ENCODE measurements at places on chromosomes 1 and 21.
A peak's percentile ranks its signal among the peaks of the same experiment; 100 is the strongest.

GRCh38 chr1:18676332-18676781 is 45.7 kb downstream of the PAX7 start:
- DNase-seq, result no peak

DNA sequence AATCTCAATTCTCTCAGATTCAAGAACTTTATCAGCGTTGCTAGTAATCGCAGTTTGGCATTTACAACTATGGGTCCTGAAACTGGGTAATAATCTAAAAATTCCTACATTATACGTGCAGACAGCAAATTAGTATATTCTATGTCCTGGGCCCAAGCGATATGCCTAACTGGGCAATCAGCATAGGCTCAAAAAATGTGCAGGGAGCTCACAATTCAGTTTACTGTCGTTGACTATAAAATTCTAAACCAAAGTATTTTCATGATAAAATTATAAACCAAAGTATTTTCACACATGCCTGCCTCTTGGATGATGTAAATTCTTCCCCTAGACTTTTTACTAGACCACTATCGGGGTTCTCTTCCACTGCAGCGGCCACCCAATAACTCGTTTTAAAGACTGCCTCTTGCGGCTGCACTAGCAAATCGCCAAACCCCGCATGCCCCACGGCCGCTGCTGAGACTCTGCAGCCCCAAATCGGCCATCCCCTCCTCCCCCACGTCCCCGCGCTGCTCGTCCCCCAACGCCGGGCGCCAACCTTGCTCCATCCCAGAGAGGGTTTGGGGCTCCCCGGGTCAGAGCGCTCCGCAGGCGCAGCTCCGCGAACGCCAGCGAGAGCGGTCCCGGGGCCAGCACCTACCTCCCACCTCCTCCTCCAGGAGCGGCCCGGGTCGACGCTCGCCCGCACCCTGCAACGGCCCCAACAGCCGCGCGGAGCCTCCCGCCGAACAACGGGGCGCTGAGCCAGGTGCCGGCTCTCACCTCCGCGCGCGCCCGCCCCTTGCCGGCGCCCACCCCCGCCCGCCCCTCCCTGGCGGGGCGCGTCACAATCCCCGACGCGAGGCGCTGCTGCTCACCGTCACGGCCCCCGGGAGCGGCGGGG is 506 bp downstream of the SSX2IP start:
- DNase-seq, result peak; percentile 7

GRCh38 chr21:17925899-17926298 is 106.7 kb upstream of the C21orf91 start:
- DNase-seq, result no peak

DNA sequence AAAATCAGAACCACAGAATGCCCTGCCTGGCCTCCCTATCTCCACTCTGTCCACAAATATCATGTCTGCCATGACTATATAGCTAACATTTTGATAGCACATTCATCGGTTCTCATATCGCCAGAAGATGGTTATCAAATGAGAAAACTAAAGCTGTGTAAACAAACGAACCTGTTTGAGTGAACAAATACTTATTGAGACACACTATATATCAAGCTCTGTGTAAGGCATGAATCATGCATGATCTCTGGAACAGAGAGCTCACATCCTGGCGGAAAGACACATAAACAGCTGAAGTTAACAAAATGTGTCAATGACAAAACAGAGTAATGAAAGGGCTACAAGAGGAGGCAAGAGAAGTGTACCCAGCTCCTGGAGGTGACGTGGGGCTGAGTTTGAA is 13.1 kb downstream of the KCND3 start:
- no peak for DNase-seq

- DNase-seq, result no peak
Measured at GRCh38 chr21:42387164-42387563, 8.7 kb downstream of the TMPRSS3 start.

- no peak for DNase-seq
Measured at GRCh38 chr1:50603274-50604271, 180.3 kb upstream of the DMRTA2 start.

DNA sequence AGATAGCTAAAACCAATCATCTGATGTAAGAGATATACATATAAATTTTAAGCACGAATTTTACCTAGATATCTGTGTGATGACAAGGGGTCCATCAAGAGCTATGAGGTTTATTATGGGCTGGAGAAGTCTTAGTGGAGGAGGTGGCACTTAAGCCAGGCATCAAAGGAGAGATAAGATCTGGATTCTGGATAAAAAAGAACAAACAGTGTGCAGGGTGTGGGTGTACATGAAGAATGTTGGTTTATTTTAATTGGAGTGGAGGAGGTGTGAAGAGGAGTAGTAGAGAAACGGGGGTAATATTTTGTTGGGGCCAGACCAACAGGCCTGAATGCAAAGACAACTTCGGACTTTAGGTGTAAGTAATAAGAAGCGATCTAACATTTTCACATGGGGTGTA is 80.6 kb downstream of the TM2D1 start:
- DNase-seq, result no peak

DNA sequence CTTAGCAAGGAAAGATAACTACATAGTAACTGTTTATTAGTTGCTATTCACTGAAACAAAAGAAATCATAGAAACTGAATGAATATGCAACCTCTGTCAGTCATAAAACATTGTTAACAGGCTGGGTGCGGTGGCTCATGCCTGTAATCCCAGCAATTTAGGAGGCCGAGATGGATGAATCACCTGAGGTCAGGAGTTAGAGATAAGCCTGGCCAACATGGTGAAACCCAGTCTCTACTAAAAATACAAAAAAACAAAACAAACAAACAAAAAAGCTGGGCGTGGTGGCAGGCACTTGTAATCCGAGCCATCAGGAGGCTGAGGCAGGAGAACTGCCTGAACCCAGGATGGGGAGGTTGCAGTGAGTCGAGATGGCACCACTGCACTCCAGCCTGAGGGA is 44.1 kb downstream of the CRB1 start:
- no peak for DNase-seq

DNA sequence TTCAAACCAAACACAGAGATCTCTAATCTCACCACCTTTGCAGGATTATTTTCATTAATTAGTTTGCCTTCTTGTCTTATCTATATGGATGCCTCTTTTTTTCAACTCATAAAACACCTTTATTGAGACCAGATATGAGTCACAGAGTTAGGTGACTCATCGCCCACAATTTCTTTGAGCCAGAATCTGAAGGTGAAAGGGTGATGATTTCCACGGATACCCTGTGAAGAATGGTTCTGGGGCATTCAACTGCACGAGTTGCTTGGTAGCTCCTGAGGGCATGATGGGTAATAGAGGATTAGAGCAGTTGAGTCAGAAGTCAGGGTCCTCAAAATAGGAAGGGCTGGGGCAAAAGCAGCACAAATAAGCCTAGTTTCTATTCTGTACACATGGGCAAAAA is 128.2 kb downstream of the TBX19 start:
- DNase-seq, result peak; percentile 26

DNA sequence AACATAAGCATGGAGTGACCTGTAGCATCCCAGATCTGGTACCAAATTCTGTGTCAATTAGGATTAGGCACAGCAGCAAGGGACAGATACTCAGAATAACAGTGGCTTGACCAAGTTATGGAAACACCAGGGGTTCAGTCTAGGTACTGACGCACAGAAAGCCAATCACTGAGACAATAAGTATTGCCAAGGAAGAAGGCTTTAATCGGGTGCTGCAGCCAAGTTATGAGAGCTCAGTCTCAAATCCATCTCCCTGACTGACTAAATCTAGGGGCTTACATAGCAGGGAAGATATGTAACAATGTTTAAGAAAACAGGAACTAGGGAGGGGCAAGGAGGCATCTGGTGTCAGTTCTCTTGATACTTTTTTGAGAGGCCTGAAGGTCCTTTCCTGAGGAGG is 39.6 kb upstream of the CTBS start:
- no peak for DNase-seq

DNA sequence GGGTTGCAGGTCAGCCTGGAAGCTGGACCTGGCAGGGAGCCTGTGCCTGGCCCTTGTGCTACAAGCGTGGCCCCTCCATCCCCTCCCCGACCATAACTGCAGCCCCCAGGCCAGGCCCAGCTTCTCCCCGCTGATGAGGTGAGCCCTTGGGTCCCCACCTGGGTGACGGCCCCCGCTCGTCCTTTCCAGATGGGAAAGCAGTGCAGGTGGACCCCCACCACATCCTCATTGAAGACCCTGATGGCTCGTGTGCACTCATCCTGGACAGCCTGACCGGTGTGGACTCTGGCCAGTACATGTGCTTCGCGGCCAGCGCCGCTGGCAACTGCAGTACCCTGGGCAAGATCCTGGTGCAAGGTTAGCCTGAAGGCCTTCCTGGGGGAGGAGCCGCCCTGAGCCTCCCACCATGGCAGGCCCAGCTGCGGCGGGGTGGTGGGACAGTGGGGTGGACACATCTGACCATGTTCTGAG is 56.9 kb downstream of the TRIM11 start:
- no peak for DNase-seq

All from stimulated activated CD8-positive, alpha-beta memory T cell treated with anti-CD3 and anti-CD28 coated beads, Interleukin-2, amount 100 ng/mL, for 1 hour (primary cell).